ENCODE measurements at places on chromosomes 5 and 9. TPM values are rescaled to one million over a fixed set of nuclear protein-coding genes. Genes with fewer than 3 reads are reported as not detected.

GRCh38 chr9:135268031-135268430 is 180.6 kb downstream of the OLFM1 start:
- DNase-seq: no peak

DNA sequence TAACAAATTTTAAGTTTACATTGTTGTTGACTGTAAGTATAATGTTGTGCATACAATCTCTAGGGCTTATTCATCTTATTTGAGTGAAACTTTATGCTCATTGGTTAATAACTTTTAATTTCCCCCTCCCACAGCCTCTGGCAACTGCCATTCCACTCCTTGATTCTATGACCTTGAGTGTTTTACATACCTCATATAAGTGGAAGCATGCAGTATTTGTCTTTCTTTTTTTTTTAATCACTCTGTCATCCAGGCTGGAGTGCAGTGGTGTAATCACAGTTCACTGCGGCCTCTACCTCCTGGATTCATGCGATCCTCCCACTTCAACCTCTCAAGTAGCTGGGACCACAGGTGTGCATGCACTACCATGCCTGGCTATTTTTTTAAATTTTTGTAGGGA is 83.9 kb downstream of the KCTD16 start:
- DNase-seq: no peak

- no peak for DNase-seq
Measured at GRCh38 chr5:115116001-115116400, 53.7 kb downstream of the TRIM36 start.

DNA sequence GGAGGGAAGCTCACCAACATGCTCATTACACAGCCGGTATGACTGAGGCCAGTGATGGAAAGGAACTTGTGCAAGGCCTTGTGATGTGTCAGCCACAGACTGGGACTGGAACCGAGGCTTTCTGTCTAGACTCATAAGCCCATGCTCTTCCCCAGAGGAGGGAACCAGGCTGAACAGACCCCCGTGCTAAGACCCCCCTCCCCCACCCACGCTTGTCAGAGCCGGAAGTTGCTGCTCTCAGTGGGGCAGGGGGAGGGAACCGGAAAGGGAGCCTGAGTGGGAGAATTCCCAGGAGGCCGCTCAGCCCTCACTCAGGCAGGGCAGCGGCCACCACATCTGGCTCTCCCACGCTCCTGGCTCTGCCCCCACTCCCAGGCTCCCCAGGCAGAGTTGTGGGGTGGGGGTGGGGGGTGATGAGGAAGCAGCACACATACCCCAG is 4.1 kb upstream of the PDGFRB start:
- DNase-seq: no peak

GRCh38 chr9:136309101-136309801 is 5.4 kb upstream of the CCDC187 start:
- no peak for DNase-seq

DNA sequence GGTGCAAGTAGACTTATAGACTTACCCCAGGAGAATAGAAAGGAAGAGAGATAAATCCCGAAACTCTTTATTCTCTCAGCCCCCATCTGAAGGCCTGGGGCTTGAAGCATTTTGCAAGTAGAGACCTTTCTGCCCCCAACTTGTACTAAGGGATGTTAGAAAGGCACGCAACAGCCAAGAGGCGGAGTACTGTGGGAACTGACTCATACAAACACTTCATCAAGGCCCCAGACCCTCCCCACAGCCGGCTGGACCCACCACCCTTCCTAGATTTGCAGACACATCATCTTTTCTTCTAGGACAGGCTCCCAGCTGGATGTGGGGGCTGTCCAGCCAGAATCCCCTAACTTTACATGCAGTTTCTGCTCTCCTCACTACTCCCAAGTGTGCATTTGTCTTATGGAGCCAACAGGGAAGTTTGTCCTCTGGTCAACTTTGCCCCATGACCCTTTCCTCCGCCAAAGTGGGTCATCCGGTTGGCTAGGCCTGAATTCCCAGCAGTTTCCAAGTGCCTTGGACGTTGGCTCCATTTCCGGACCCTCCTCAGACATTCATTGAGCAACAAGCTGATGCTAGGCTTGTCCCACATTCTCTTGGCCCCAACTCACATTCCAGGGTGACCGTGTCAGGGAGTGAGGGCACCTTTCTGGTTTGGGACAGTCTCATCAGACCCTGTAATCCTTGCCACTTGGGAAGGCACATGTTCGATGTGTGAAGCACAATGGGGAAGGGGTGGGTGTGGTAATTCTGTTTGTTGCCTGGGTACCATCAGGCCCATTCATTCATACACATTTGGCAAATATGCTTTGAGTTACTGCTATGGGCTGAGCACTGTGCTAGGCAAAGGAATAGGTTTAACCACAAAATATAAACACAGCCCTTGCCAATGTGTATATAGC is 64.6 kb downstream of the ABLIM3 start:
- DNase-seq: no peak

DNA sequence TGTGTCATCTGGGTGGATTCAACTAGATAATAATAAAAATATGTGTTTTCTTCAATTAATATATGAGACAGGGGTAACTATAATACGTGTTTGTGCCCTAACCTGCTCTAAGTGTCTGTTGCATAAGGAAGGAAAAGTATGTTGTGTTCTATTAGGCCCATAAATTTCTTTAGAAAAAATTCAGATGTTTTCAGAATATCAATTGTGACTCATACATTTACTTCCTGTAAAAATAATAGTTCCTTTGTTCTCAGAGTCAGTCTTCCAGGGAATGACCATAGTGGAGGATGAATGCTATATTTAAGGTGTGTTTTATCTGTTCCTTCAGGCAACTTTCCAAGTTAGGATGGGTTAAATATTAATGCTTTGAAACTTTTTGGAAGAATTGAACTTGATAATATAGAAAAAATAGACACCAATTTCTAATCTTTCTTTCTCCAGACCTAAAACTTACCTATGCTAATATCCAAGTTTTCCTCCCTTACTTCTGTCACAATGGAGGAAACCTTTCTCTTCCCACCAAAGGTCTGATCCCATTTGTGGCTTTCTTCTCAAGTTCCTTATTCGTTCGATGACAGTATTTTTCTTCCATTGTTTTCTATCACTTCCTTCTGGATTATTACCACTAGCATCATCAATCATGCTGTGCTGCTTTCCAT is 49.9 kb downstream of the ISL1 start:
- DNase-seq: no peak

DNA sequence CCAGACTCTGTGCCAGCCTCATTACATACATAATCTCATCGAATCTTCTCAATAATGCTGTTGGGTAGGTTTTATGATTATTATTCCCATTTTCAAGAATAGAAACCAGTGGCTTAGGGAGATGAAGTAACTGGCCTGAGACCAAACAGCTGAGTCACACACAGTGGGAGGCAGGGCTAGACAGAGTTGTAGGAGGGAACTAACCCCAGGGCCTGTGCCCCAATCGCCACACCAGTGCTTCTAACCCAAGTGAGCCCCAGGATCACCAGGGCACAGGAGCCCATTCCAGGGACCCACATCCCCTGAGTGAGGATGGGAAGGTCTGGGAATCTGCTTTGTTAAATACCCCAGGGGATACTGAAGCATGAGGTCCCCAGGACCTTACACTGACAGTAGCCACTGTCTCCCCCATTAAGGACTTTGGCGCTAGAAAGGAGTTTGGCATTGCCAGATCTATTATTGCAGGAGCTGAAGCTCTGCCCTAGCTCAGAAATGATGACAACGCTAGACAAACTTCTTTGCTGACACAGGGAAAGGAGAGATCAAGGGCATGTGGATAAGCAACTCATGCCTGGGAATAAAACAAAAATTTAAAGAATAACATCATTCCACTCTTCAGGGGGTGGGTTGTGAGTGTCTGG is 63.8 kb upstream of the PPARGC1B start:
- no peak for DNase-seq

GRCh38 chr5:87276655-87277054 is 9.0 kb downstream of the RASA1 start:
- DNase-seq: no peak

DNA sequence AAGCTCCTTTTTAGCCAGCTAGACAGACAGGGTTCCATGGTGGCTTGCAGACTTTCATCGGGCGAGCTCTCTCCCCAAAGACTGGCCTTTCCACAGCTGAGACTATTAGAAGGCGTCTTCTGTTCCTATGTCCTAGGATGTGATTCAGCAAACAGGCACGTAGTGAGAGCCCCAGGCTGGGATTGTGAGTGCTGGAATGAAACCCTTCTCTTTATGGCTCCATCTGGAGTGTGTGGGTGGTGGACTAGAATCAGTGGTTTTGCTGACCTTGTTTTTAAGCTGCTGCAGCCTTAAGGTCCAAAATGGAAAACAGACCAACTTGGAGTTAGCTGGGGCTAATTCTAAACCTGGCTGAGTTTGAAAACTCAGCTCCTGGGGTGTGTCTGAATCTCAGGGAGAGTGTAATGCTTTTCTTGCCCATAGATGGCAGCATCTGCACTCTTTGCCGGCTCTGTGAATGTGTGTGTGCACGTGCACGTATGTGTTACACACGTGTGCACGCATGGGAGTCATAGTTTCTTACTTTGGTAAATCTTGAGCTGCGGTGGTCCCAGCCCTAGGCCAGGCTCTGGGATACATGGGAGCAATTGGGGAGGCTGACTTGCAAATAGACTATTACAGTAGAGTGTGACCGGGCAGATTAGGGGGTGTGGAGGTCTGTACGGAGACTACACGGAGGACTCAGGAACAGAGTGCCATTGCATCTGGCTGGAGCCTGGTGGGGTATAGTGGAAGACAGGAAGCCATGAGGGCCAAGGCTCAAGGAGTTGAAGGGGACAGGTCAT is 10.7 kb downstream of the GSN start:
- peak; percentile 100 for DNase-seq

GRCh38 chr9:80076162-80076561 is 504.4 kb downstream of the TLE4 start:
- no peak for DNase-seq

Gene OR4F3
- not detected for polyA plus RNA-seq

Gene IFNA8
- polyA plus RNA-seq: not detected
